Activated effector memory CD4-positive, alpha-beta T cell treated with Interleukin-2 at 50 U/mL for 16 hours (primary cell): ENCODE measurements at places on chromosomes 12 and 14.

GRCh38 chr14:22614240-22614799 is 16.2 kb downstream of the ABHD4 start:
- no peak for DNase-seq

DNA sequence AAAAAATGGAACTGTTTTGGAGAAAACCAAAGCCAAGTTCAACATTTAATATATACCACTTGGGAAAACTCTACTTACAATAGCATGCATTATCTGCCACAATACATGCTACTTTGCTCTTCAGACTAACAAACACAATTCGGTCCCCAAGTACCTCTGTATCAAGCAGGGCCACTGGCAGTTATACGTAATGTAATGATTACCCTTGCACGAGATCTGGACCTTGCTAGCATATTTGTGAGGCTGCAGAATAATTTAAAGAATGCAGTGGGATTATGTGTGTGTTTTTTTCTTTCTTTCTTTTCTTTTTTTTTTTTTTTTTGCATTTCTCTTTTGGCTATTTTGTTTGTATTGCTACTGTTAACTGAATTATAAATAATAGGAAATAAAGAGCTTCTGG is 22.8 kb upstream of the PYGL start:
- no peak for DNase-seq

- DNase-seq = no peak
Measured at GRCh38 chr14:85333841-85334240, 196.1 kb upstream of the FLRT2 start.

GRCh38 chr14:36014236-36014635 is 162.3 kb downstream of the PTCSC3 start:
- no peak for DNase-seq

GRCh38 chr12:1094714-1095113 is 103.7 kb downstream of the ERC1 start:
- DNase-seq = no peak

DNA sequence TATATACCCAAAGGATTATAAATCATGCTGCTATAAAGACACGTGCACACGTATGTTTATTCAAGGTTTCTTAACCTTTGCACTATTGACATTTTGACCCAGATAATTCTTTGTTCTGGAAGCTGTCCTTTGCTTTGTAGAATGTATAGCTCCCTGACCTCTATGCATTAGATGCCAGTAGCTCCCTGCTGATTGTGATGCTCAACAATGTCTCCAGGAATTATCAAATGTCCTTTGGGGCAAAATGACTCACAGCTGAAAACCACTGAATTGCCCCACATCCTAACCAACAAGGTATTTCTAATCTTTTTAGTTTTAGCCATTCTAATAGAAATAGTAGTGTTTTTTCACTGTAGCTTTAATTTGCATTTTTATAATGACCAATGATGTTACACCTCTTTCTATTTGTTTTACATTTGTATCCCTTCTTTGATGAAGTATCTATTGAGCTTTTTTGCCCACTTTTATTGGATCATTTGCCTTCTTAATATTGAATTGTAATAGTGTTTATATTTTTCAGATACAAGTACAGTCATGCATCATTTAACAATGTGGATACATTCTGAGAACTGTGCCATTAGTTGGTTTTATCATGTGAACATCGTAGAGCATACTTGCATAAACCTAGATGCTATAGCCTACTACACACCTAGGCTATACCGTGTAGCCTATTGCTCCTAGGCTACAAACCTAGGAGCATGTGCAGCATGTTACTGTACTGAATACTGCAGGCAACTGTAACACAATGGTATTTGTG is 10.4 kb upstream of the NOPCHAP1 start:
- DNase-seq = no peak

- DNase-seq = no peak
Measured at GRCh38 chr12:121175383-121176119, 34.4 kb upstream of the P2RX4 start.

DNA sequence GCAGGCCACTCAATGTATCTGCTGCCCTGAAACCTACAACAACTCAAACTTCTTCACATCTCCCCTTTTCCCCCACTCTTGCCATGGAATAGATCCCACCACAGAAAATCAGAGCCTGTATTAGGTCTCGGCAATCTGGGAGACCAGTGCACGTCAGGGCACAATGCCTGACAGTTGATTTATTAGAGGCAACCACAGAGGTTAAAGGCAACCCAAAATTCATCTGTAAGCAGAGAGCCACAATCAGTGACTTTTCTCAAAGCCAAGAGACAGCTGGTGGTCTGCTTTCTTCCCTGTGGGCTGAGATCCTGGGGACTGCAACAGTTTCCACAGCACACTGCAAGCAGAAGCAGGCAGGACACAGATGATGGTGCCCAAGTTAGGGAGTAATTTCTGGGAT is 169.0 kb upstream of the NTF3 start:
- no peak for DNase-seq

- DNase-seq = no peak
Measured at GRCh38 chr14:25014440-25014839, 35.5 kb downstream of the STXBP6 start.

DNA sequence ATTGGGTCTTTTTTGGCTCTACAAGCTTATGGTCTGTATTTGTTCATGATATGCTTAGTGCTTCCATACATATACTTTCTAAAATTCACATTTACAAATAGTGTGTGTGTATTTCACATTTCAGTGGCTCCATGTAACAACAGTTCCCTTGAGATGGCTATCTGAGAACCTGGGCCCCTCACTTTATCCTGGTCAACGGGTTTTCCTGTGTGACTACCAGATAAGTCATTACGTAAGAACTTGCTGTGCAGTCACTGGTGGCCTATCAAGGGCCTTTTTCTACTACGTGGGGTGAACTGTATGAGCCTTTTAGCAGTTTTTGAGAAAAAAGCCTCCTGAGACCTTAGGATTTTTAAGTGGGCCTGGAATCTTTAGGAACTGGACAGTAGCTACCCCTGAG is 454.1 kb downstream of the PCNX1 start:
- no peak for DNase-seq

GRCh38 chr12:57523706-57524614 is 1.3 kb downstream of the MBD6 start:
- DNase-seq = no peak

- no peak for DNase-seq
Measured at GRCh38 chr12:116474331-116474730, 84.8 kb upstream of the MAP1LC3B2 start.

- DNase-seq = no peak
Measured at GRCh38 chr12:6049992-6050391, 74.5 kb downstream of the VWF start.

GRCh38 chr12:69252033-69252432 is 12.7 kb downstream of the CPSF6 start:
- DNase-seq = no peak

GRCh38 chr14:54366736-54367735 is 29.8 kb upstream of the CDKN3 start:
- no peak for DNase-seq

DNA sequence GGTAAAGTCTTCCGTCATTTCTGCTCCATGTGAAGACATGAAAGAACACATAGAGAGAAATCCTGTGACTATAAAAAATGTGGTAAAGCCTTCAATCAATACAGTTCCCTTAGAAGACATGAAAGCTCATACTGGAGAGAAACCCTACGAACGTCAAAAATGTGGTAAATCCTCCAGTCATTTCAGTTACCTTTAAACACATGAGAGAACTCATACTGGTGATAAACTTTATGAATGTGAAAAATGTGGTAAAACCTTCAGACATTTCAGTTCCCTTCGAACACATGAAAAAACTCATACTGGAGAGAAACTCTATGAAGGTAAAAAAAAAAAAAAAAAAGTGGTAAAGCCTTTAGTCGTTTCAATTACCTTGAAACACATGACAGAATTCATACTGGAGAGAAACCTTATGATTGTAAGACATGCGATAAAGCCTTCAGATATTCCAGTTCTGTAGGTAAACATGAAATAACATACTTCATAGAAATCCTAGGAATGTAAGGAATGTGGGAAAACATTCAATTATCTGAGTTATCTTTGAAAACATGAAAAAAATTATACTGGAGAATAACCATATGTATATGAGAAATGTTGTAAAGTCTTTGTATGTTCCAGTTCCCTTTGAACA is 60.4 kb downstream of the MAP4K5 start:
- no peak for DNase-seq

DNA sequence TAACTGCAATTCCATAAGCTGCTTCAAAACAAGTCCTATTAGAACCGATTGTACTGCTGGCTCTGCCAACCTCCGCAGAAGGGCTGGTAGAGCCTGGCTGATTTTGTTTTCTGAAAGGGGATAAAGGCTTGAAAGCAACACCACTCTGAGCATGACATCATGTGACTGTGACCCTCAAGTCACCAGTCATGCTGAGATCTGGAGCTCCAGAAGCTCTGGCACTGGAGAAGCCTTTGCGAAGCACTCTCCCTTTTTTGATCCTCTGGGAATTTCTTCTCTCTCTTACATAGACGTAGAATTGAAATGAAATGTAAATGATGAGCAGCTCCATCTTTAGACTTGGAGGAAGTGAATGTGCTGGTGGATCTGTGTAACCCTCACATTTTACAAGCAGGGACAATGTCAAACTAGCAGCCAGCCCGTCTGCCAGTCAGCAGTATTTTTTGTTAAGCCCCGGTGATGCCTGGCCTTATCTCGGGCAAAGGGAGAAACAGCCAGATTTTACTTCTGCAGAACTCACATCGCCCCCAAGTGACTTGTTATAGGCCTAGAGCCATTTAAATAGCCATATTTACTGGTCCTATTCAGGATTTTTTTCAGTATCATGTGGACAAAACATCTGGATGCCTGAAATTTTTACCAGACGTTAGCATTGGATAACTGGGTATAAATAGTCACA is 112.1 kb upstream of the NPAS3 start:
- no peak for DNase-seq

DNA sequence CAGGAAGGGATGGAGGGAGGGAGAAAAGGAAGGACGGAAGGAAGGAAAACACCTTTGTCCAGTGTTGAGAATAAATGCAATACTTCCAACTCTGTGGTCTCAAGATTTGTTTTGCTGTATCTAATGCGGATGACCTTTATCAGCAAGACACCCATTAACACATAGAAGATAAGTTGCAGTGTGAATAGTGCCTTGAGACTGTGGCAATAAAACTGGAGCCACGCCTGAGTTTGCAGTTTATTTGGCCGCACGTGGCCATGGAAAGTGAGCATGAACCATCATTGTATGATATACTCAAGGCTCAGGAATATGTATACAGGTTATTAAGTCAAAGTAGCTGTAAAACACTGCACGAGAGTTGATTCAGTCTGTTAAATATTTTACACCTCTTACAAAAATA is 113.6 kb upstream of the EEA1 start:
- DNase-seq = no peak

DNA sequence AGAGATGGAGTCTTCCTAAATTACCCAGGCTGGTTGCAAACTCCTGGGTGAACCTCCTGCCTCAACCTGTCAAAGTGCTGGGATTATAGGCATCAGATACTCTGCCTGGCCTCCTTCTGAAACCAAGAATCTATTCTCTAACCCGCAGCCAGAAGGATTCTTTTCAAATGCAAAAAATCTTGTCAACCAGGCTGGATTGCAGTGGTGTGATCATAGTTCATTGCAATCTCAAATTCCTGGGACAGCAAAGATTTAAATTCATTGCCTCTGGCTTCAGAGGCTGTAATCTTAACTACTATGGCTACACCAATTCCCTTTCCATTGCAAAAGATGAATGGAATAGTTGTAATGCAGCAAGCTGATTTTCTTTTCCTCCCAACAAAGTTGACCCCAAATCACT is 106.3 kb upstream of the TBX3 start:
- no peak for DNase-seq

DNA sequence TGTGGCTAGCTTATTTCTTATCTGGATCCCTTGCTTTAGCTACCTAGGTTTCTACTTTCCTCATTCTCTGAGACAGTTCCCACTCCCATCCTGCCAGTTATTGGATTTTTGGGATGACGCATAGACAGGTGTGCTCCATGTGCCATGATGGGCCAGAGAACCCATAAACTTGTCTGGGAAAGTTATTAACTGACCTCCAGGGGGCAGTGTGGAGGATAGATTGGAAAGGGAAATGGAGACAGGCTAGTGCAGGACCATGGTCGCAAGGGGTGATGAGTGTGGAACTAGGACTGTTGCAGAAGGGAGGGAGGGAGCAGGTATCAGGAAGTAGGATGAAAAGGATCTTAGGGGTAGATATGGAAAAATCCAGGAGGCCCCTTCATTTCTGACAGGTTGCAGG is 80.3 kb downstream of the ESRRB start:
- no peak for DNase-seq

DNA sequence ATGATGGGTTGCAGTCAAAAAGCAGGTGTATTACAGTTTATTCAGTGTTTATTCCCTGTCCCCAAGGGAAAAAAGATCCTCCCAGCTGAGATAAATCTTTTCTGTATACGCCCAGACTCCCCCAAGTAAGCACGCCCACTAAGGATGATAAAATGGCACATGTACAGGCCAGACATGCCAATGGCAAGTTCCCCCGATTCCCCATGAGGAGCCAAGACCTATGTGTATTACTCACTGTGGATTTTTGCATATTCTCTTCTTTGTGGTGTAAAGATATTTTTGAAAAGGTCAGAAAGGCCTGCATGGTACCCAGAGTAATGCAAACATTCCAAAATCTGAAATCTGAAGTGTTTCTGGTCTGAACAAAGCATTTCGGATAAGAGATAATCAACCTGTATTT is 22.2 kb downstream of the NR2C1 start:
- no peak for DNase-seq
